Caco-2 (cell line): ENCODE measurements at places on chromosomes 11 and 22. TPM values are rescaled to one million over a fixed set of nuclear protein-coding genes. Genes with fewer than 3 reads are reported as not detected.

P2RX6 gene
- 0.11 TPM in 1 of 2 replicates, not detected in the other for total RNA-seq

DNA sequence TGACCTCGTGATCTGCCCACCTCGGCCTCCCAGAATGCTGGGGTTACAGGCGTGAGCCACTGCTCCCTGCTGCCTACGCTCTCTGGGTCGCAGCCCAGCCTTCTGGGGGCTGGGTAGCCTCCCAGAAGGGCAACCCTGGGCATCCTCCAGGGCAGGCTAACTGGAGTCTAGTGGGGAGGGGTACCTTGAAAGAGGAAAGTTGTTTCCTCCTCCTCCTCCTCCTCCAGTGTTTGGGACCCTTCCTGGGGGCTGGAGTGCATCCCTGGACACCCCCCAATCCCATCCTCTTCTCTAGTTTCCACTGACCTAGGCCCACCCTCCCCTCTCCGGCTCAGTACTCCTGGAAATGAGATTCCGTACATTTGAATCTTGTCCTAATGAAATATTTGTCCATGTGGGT lies 1.3 kb downstream of the PNPLA3 start:
- DNase-seq: no peak

- no peak for DNase-seq
Observed at GRCh38 chr22:39940757-39941305, 19.4 kb upstream of the TMA7B start.

DNA sequence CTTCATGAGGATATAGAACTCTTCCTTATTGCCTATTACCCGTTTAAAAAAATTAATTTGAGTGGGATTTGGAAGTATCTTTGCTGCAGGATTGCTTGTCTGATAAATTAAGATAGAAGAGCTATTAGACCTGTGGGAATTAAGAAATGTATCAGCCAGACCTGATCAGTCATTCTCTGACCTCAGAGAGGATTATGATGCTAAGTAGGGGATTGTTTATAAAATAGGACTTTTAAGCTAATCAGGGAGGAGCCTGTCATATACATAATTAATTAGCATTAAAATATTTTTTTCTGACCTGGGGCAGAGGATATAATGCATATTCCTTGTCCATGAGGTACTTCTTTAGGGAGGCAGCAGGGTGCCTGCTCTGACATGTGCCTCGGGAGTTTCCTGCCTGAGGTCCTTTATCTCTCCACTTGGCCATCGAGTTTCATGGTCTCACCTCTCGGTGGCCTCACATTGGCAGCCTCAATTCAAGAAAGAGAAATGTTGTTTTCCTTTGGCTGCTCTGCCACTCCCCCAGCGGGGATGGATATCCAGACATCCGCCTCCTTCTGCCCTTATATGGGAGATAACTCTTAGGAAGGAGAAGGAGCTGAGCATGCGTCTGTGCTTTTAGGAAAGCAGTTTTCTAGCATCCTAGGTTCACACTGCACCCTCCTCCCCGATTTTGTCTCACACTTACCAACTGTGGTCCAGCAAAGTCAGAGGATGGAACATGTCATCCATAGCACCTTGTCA lies 41.1 kb downstream of the DIXDC1 start:
- no peak for DNase-seq

DNA sequence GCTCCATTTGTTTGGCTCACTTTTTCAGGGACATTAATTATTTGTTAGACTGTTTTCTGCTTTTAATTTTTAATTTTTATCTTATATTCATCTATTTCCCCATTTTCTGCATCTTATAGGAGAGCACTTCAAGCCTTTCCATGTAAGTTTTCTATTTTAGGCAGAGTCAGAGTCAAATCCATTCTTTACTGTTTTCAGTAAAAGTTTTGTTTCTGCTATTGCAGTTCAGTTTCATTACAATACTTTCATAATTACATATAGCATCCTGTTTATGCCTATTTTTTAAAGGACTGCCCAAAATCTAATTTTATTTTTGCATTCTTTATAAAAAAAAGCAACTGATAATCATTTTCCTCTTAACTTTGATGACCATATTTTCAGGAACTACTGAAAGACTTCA lies 3.8 kb upstream of the OR10A5 start:
- no peak for DNase-seq

SCN2B gene
- total RNA-seq: 0.09 TPM in 1 of 2 replicates, not detected in the other

SGSM1 gene
- 5.5 and 6.1 TPM in 2 replicates for total RNA-seq

- no peak for DNase-seq
Observed at GRCh38 chr11:72723508-72723907, 28.7 kb downstream of the ARAP1 start.

DNA sequence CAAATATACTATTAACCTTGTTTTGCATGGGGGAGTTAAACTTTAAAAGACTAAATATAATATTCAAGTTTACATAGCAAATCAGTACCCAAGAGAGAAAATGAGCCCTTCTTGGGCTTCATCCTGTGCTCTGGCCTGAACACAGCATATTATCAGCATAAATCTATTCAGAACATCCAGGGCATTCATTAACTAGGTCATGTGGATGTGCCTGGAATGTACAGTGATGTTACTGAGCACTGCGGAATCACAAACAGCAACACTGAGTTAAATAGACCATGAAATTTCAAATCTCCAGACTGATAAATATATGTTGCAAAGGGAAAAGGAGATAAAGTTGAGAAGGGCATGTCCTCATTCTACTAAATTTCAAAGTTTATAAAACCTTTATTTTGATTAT lies 426.4 kb downstream of the AASDHPPT start:
- DNase-seq: no peak

DNA sequence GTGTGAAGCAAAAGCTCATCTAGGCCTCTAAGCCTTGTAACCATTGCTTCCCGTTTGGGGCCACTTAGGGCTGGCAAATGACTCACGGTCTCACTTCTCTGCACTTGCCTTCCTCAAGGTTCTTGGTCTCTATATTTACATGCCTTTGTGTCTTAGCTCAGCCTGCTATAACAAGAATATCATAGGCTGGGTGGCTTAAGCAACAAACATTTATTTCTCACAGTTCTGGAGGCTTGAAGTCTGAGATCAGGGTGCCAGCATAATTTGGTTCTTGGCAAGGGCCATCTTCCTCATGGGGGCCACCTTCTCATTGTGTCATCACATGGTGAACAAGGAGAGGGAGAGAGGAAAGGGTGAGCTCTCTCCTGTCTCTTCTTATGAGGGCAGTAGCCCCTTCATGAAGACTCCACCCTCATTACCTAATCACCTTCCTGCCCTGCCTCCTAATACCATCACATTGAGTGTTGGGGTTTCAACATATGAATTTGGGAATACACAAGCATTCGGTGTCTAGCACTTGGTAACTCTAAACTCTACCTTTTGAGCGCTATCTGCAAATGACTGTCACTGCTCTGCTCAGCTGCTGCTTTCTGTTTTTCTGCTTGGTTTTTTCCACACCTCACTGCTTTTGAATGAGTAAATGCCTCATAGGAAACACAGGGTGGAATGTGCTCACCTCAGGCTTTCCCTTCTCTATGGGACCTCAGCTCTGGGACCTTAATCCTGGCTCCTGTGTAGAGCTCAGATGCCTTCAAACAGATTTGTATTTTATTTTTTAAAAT lies 16.2 kb upstream of the ME3 start:
- DNase-seq: no peak

SMTNL1 gene
- total RNA-seq: 0.18 TPM in 1 of 2 replicates, not detected in the other

GRCh38 chr11:32418836-32419235 lies 16.5 kb downstream of the WT1 start:
- DNase-seq: no peak
